Activated T-helper 1 cell treated with anti-CD3 and anti-CD28 coated beads, Interleukin-12 subunit alpha, Interleukin-12 subunit beta, Interleukin-2, Interleukin-4 antibody, amounts not matched to agents 30 ng/mL and 10 ng/mL and 1 ng/mL, durations not matched to agents 14 hours and 24 hours and 36 hours (primary cell): ENCODE measurements at places on chromosomes 1 and 21. TPM values are rescaled to one million over a fixed set of nuclear protein-coding genes. Genes with fewer than 3 reads are reported as not detected.

DNA sequence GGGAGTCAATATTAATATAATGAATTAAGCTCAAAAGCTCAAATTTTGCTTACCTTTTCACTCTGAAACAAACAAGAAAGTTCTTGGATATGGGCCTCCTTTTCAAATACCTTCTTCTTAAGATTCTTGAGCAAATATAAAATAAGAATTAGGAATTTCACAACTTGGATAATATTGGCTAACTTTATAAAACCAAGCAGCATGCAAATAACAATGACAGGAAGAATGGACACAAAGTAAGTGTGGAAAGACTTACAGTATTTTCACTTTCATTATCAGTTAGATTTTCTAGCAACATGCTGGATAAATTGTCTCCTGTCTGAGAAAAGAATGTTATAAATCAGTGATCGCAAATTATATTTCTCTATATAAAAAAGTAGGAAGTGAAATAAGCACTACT lies 13.2 kb downstream of the ODF2L start:
- no peaks in the 10 kb centered on the region for H3K27me3 ChIP-seq
- H3K4me3 ChIP-seq, result peak overlapping the region; percentile 7
- H3K36me3 ChIP-seq, result peaks cover 6% of the 10 kb centered on the region
- H3K4me1 ChIP-seq, result peaks cover 22% of the 10 kb centered on the region
- no peak overlapping the region for H3K27ac ChIP-seq

DNA sequence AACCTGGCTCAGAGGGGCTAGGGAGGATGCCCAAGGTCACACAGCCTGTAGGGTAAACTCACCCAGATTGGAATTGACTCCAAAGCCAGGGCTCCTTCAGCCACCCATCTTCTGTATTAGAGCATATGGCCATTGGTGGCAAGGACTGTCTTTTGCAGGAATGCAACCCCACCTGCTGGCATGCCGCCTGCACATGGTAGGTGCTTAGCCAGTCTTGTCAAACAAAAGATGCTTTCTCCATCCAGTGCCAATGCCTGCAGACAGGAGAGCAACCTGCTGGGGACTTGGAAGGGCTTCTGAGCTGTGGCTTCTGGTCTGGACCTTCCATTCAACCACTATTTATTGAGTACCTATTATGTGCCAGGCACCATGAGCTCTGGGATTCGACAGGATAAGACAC lies 95.3 kb upstream of the TMEM51 start:
- no peaks in the 10 kb centered on the region for H3K4me1 ChIP-seq
- DNase-seq, result no peak
- H3K36me3 ChIP-seq, result no peaks in the 10 kb centered on the region
- H3K4me3 ChIP-seq, result no peak overlapping the region

DNA sequence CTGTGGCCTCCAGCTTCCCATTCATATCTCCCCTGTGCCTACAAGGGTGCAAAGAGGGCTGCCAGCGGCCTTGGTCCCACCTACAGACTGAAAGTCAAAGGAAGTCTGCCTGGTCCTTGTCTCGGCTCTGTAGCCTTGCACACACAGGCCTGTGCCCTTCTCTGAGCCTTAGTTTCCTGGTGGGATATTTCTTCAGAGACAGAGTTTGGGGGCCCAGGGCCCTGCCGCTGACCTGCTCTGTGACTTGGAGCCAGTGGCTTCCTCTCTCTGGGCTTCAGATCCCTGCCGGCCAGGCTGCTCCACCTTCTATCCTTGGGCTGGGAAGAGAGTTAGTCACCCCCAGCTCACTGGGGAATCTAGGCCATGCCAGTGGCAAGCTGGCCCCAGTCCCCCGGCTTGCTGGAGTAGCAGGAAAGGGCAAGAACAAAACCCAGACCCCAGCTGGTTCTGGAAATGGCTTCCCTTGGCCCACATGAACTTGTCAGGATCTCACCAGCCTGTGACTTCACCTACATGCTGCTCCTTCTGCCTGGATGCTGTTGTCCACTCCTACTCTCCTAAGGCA lies 1.0 kb upstream of the TMEM61 start:
- no peaks in the 10 kb centered on the region for H3K36me3 ChIP-seq
- peaks cover 47% of the 10 kb centered on the region for H3K27me3 ChIP-seq
- DNase-seq, result no peak
- no peak overlapping the region for H3K4me3 ChIP-seq

GRCh38 chr1:180135535-180135934 lies 19.1 kb upstream of the QSOX1 start:
- no peak overlapping the region for H3K4me3 ChIP-seq
- H3K27ac ChIP-seq, result no peak overlapping the region
- peaks cover 8% of the 10 kb centered on the region for H3K4me1 ChIP-seq
- H3K36me3 ChIP-seq, result no peaks in the 10 kb centered on the region
- H3K27me3 ChIP-seq, result peaks cover 27% of the 10 kb centered on the region
- no peak for DNase-seq

DNA sequence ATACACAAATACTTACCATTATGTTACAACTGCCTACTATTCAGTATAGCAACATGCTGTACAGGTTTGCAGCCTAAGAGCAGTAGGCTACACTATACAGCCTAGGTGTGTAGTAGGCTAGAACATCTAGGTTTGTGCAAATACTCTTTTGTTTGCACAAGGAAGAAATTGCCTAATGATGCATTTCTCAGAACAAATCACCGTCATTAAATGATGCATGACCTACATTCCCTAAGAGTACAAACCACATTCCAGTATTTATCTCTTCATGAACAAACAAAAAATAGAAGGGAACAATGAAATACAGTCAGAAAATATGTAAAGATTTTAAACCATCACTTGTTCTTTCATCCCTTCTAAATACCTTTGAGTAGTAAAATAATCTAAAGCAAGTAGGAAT lies 109.7 kb upstream of the HP1BP3 start:
- H3K36me3 ChIP-seq, result no peaks in the 10 kb centered on the region
- H3K4me1 ChIP-seq, result no peaks in the 10 kb centered on the region
- H3K27ac ChIP-seq, result no peak overlapping the region
- no peak for DNase-seq
- H3K4me3 ChIP-seq, result no peak overlapping the region
- H3K27me3 ChIP-seq, result no peaks in the 10 kb centered on the region

GRCh38 chr1:43184995-43185394 lies 12.9 kb downstream of the CFAP57 start:
- H3K36me3 ChIP-seq, result no peaks in the 10 kb centered on the region
- H3K27ac ChIP-seq, result no peak overlapping the region
- no peak for DNase-seq
- no peaks in the 10 kb centered on the region for H3K4me1 ChIP-seq
- peaks cover 12% of the 10 kb centered on the region for H3K27me3 ChIP-seq
- no peak overlapping the region for H3K4me3 ChIP-seq

- no peaks in the 10 kb centered on the region for H3K4me1 ChIP-seq
- no peak overlapping the region for H3K4me3 ChIP-seq
- H3K27ac ChIP-seq, result no peak overlapping the region
Observed at GRCh38 chr1:15371610-15372545, 37.8 kb upstream of the EFHD2 start.

GRCh38 chr21:36630485-36631206 lies 68.3 kb upstream of the SIM2 start:
- DNase-seq, result peak; percentile 30
- H3K27me3 ChIP-seq, result peaks cover 6% of the 10 kb centered on the region
- no peak overlapping the region for H3K27ac ChIP-seq
- no peak overlapping the region for H3K4me3 ChIP-seq

- H3K4me1 ChIP-seq, result no peaks in the 10 kb centered on the region
- no peak for DNase-seq
- no peaks in the 10 kb centered on the region for H3K36me3 ChIP-seq
- H3K27ac ChIP-seq, result no peak overlapping the region
- no peak overlapping the region for H3K4me3 ChIP-seq
Observed at GRCh38 chr1:56827711-56828110, 8.5 kb upstream of the FYB2 start.

- H3K4me3 ChIP-seq, result peak overlapping the region; percentile 76
- H3K27me3 ChIP-seq, result peaks cover 42% of the 10 kb centered on the region
- peak overlapping the region; percentile 46 for H3K27ac ChIP-seq
- H3K4me1 ChIP-seq, result peaks cover 31% of the 10 kb centered on the region
Observed at GRCh38 chr1:200739702-200740570, 1.2 kb downstream of the CAMSAP2 start.

Gene TDRD10
- total RNA-seq, result not detected in 2 replicates

Gene REN
- not detected in 2 replicates for total RNA-seq

Gene TRIM45
- 1.1 and 1.3 TPM in 2 replicates for total RNA-seq

Gene ATP1A2
- total RNA-seq, result not detected in 2 replicates

Gene HEYL
- 0.10 TPM in 2 replicates for total RNA-seq

Gene PGBD5
- total RNA-seq, result not detected in 2 replicates

Gene WNT4
- not detected in 2 replicates for total RNA-seq
